Osteoblast (primary cell): ENCODE measurements at places on chromosomes 5 and 9. TPM values are rescaled to one million over a fixed set of nuclear protein-coding genes. Genes with fewer than 3 reads are reported as not detected.

Gene TCF7
- 2.9 and 3.3 TPM in 2 replicates for total RNA-seq

Gene TRPM6
- under 0.01 and 0.29 TPM in 2 replicates for total RNA-seq

Gene RANBP17
- 4.0 and 5.0 TPM in 2 replicates for total RNA-seq

DNA sequence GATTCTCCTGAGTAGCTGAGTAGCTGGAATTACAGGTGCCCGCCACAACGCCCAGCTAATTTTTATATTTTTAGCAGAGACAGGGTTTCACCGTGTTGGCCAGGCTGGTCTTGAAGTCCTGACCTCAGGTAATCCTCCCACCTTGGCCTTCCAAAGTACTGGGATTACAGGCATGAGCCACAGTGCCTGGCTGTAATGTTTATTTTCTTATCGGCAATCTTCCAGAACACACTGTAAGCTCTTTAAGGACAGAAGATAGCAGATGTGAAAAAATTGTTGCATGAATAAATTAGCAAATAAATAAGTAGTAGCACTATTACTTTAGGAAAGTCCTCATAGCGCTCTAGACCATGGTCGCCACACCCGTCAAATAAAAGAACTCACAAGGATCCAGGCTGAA, 100.5 kb downstream of the ENC1 start:
- no peak for DNase-seq

GRCh38 chr9:3508078-3508431, 17.7 kb downstream of the RFX3 start:
- DNase-seq = no peak
